NCI-H460 (cell line): ENCODE measurements at places on chromosomes 4 and X.

DNA sequence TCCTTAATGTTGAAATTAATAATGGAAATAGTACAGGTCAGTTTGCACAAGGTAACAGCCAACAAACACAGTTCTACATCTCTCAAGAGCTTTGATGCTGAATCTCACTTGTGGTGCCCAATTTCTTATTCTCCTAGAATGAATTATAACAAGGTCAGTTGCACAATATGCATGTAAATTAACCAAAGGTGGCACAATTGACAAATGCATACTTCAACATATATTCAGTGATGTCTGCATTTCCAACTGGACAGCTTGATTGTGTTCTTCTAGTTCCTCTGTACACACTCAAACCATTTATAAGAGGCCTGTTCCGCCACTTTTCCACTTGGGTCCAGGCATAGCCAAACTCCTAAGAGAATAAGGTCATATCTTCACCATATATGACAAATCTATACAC, 210.3 kb upstream of the EPHA5 start:
- no peak for DNase-seq

- DNase-seq, result peak; percentile 40
Observed at GRCh38 chrX:65871671-65872311, 168.1 kb downstream of the VSIG4 start.

GRCh38 chr4:2482693-2483092, 13.8 kb downstream of the RNF4 start:
- no peak for DNase-seq

- no peak for DNase-seq
Observed at GRCh38 chrX:24037729-24038128, 10.7 kb upstream of the KLHL15 start.

DNA sequence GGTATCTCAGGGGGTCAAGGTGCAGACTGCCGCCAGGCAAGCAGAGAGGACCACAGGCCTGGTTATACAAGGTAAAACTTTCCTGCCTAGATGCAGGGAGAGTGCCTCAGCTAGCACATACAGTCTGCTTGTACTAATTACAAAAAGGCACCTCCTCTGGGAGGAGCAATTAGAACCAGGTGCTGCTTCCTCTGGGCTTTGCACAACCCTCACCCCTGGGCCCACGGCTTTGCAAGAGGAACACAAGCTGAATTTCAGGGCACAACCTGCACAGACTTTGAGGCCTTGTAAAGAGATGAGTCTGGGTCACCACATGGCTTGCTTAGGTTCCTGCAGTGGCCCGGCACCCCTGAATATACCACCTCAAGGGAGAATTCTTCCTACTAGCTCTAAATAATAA, 9.2 kb upstream of the CITED1 start:
- DNase-seq, result no peak

DNA sequence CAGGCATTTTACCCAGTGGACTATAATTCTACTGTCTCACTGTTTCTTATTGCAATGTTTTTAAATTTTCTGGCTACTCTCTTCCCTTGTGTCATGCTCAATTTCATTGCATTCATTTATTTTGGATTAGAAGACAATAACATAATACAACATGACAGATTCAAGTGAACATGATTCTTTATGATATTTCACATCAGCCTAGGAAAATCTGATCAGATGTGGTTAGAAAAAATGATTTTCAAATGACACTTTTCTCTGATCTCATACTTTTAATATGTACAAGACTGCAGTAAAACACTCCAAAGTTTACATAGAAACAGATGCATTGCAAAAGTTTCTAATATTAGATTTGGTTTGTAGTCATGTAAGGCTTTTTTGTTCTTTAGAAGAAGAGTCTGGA, 586.0 kb downstream of the ACTRT1 start:
- no peak for DNase-seq

- no peak for DNase-seq
Observed at GRCh38 chrX:73728602-73729001, 165.6 kb downstream of the CHIC1 start.

DNA sequence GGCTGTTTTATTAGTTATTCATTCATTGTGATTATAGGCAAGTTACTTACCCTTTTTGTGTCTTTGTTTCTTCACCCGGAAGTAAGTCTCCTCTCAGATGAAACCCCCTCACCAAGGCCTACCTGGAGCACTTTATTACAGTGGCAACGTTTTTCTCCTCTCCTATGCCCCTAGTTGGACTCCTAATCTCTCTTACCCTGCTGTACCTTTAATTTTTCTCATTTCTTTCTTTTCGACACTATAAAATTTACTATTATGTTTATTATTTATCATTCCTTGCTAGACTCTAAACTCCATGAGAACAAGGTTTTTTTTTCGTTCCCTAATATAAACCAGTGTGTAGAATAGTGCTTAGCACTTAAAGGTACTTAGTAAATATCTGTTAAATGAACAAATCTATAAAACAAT, 17.5 kb downstream of the STAP1 start:
- no peak for DNase-seq

GRCh38 chr4:146458594-146458993, 63.1 kb downstream of the SLC10A7 start:
- DNase-seq, result no peak

- DNase-seq, result no peak
Observed at GRCh38 chr4:95979961-95980876, 140.3 kb downstream of the PDHA2 start.

- DNase-seq, result no peak
Observed at GRCh38 chr4:188949596-188949995, 810.4 kb downstream of the TRIML1 start.

GRCh38 chr4:84167564-84167963, 331.5 kb downstream of the NKX6-1 start:
- DNase-seq, result no peak

DNA sequence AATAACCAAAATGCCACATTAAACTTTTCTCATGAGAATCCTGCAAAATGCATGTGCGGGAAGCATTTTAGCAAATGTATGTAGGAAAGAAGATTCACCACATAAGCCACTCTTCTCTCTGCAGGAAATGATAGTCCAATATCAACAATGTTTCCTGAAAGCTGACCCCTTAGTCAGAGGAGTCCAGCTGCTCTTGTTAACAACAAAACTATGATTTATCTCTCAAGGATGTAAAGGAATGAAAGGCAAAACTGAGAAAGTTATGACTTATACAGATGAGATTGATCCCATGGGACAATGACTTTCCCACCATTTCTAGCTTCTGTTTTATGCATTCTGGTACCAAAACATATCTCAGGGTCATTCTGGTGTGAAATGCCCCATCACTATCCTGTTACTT, 125.0 kb upstream of the EDNRA start:
- DNase-seq, result peak; percentile 1

DNA sequence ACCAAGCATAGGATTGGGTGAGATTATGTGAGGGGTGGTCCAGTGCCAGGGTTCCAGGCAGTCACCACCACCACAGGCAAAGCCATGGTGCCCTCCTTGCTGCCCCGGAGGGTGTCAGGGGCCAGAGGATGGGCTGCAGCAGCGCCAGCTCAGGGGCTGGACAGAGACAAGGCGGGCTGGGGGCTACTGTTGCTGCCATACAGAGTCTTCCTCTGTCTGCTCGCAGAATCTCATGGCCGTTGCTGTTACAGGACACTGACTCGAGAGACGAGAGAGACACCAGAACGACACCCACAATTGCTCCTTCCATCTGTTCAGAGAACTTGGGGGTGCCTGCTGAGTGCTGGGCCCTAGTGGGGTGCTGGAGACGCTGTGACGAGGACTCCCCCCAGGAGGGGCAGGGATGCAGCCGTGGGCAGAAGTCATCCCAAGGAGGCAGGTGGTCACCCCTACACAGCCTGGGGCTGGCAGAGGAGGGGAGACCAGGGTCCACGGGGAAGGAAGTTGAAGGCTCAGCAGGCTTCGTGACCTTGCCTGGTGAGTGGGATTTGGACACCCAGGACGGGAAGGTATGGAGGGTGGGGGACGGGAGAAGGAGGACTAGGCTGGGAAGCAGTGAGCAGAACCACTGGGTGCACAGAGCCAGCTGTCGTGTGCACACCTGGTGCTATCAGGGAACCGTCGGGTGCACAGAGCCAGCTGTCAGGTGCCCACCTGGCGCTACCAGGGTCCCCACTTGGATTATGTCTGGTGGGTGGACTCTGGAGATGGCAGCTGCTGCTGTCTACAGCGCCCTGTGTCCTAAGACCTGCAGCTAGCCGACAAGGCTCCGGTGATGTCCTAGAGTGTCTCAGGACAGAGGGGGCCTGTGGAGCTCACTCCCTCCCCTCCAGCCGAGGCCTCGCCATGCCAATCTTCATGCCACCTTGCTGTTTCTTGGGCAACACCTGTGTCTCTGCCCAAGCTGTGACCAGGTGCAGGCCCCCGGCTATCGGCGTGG, 43.9 kb upstream of the HMX1 start:
- DNase-seq, result no peak

DNA sequence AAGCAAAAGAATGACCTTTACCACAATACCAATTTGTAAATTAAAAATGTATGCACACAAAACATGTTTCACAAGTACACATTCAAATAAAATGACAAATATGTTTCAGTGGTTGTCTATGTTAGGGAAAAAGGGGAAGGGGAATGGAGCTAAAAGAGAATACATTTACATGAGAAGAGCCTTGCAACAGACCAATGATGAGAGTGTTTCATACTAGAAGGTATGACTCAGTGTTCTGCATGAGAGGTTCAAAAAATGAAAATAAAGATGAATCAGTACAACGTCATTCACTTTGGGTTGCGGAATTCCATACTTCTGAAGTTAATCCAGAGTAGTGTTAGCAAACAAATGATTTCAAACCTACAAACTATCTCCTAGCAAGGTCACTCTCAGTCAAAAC, 51.7 kb downstream of the RPGR start:
- peak; percentile 92 for DNase-seq

- no peak for DNase-seq
Observed at GRCh38 chrX:46279925-46280313, 265.3 kb downstream of the ZNF674 start.

DNA sequence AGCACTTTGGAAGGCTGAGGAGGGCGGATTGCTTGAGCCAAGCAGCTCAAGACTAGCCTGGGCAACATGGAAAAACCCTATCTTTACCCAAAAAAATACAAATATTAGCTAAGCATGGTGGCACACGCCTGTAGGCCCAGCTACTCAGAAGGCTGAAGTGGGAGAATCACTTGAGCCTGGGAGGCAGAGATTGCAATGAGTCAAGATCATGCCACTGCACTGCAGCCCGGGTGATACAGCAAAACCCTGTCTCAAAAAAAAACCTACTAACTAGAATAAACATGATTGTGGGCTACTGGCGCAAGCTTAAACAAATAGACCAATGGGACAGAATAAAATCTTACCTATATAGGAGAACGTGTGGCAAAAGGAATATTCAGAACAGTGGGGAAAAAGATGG, 7.3 kb downstream of the CDKL2 start:
- DNase-seq, result no peak

GRCh38 chr4:138035781-138036258, 206.3 kb downstream of the SLC7A11 start:
- DNase-seq, result peak; percentile 65

GRCh38 chr4:108351791-108352190, 183.1 kb upstream of the LEF1 start:
- DNase-seq, result no peak

GRCh38 chr4:117376692-117377091, 291.3 kb upstream of the TRAM1L1 start:
- no peak for DNase-seq

DNA sequence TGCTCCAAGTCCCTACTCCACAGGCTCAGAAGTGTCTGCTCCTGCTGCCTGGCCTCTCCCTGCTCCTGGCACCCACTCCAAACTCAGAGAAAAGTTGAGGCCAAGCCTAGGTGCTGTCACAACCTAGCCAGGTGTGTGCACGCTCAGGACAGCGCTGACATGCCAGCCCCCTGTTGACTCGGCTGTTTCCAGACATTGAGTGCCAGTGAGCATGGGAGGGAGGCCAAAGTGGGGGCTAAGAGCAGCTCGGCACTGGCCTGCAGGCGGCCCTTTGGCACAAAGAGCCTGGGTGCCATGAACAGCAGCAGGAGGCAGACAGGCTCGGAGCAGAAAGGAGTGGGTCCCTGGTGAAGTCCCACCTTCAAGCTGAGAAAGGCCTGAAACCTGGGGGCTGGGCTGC, 79.6 kb upstream of the DDX60 start:
- no peak for DNase-seq

- no peak for DNase-seq
Observed at GRCh38 chr4:176409627-176410026, 89.9 kb downstream of the SPCS3 start.

- DNase-seq, result no peak
Observed at GRCh38 chr4:185143601-185143969, 519 bp downstream of the SLC25A4 start.

- DNase-seq, result no peak
Observed at GRCh38 chr4:121198251-121198650, 34.1 kb upstream of the TNIP3 start.

DNA sequence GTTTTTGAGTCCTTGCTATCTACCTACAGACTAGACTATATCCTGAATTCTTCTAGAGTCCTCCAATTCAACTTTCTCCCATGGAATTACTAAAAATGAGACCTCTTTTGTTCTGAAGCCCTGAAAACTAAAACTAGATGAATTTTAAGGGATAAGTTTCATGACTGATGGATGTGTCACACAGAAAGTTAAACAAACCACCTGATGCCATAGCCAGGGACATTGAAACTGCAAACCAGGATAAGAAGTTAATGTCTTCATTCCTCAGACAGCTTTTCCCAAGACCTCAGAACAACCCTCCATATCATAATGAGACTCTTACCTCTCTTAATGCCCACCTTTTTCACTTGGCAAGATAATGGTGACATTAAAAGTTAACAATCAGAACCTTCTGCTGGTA, 81.5 kb upstream of the PTPN13 start:
- no peak for DNase-seq

- DNase-seq, result no peak
Observed at GRCh38 chr4:183632689-183633088, 26.3 kb downstream of the RWDD4 start.

DNA sequence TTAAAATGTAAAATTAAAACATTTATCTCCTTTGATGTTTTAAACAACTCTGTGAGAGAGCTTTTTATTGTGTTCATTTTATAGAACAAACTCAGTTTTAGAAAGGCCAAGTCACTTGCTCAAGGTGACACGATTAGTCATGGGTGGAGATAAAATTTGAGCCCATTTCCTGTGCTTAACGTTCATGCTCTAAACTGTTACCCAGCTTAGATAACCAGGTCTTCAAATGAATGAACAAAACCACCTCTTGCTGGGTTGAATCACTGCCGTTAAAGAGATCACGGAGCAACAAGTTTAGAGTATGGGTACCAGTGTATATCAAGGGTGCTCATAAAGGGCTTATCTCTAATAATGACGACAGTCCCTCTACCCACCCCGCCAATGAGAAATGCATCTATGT, 10.2 kb upstream of the CASK start:
- no peak for DNase-seq
